ENCODE measurements at places on chromosomes 7 and 10. TPM values are rescaled to one million over a fixed set of nuclear protein-coding genes. Genes with fewer than 3 reads are reported as not detected.

- DNase-seq: no peak
These were observed 120.7 kb upstream of the EEPD1 start for GRCh38 chr7:36032361-36032818.

The OR2A5 gene
- not detected for total RNA-seq

DNA sequence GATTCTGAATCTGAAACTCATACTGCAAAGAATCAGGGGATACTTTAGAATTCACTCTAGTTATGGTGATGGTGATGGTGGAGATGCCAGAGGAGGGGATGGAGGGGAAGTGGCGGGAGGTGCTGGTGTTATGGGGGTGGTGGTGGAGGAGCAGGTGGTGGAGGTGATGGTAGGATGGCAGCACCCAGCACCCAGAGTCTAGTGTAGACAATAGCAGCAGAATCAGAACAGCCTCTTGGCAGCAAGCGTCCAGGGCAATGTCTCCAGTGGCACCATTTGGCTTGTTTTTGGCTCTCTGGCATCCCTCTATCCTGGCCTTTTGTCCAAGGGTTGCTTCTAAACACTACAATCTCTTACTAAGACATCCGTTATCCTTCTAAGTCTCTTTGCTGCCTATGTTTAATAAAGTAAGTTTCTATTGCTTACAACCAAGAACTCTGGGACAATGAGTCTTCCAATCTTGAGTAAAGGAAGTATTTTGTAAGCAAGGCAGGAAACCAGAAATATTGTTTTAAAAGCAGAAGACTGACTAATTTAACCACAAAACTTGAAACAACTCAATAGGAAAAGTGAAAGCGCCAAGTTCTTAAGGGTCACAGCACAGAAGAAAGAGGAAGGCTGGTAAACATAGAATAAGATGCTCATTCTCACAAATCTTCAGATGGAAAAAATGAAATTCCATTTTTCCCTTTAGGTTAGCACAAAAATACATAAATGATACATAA is 42.4 kb upstream of the GDF10 start:
- DNase-seq: peak; percentile 61

DNA sequence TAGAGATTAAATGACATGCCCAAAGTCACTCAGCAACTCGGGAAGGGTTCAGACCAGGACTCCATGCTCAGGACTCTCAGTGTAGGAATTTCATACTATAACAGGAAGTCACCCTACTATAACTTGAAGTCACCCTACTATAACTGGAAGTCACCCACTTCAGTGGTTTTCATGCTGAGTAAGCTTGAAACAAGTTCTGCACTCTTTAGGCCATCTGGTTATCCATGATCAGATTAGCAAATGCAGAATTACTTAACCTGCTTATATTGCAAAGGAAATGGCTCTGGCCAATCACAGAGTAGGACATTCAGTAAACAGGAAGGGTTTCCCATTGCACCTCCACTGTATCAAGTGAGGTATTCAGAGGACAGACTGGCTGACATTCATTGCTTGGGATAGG is 1240.4 kb downstream of the GATA3 start:
- no peak for DNase-seq

DNA sequence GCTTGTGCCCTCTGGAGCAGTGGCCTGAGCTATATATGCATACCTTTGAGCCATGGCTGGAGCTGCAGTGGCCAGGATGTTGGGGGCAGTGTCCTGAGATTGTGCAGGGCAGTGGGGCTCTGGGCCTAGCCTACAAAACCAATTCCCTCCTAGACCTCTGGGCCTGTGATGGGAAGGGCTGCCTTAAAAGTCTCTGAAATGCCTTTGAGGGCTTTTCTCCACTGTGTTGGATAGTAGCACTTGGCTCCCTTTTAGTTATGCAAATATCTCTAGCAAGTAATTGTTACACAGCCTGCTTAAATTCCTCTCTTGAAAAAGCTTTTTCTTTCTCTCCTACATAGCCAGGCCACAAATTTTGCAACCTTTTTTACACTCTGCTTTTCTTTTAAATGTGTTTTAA is 426.4 kb downstream of the ACTR3B start:
- no peak for DNase-seq

The CUL2 gene
- 17.3 TPM for total RNA-seq

DNA sequence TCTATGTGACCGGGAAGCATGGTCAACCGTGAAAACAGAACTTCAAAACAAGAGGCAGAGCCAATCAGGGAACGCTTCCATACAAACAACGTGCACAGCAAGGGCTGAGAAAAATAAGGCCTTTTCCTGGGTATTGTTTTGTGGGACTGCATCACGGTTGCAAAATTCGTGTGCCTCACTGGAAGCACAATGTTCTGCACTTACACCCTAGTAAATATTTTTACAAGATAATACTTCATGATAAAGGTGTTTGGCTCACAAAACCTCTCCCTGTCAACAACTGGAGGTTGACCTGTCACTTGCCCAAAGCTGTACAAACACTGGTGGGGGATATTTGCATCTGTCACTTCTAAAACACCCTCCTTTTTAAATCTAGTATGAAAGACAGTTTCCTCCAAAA is 37.0 kb downstream of the KLF6 start:
- no peak for DNase-seq

The UTF1 gene
- not detected for total RNA-seq

DNA sequence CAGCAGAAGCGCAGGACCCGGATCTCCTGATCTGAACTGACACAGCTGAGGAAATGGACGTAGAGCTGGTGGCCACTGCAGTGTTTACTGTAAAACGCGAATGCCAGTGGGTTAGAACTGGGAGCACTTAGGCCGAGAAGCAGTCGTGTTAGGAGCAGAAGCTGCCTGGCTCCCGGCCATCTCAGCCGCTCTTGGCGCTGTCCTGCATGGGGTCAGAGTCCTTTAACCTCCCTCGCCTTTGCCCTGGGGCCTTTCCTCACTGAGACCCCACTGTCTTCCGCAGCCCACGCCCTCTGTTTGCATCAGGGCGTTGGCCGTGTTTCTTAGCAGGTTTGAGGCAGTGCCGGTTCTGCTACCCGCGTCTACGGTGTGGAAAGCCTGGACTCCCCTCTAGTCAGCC is 24.6 kb downstream of the DYNC2I1 start:
- no peak for DNase-seq
